ENCODE measurements at places on chromosomes 1 and 21. TPM values are rescaled to one million over a fixed set of nuclear protein-coding genes. Genes with fewer than 3 reads are reported as not detected.

- peak; percentile 90 for DNase-seq
Measured at GRCh38 chr1:9717193-9718005, 65.9 kb downstream of the PIK3CD start.

- no peak for DNase-seq
Measured at GRCh38 chr1:38115682-38116202, 69.1 kb upstream of the POU3F1 start.

DNA sequence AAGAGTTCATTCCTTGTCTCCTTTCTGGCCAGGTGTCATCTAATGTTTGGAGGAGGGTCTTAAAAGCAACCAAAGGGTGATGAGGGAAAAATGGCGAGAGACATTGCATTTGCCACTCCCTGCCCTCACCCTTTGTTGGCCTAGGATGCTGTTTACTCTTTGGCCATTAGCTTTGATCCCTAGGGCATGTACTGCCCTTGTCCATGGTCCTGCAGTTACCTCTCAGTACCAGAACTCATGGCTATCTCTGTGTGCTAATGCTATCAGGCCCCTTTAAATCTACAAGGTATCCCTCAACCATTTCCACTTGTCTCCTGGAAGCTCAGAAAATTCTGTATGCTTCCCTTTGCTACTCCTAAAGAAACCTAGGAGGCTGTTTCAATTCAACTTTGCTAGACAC lies 424.8 kb upstream of the PLXNA2 start:
- no peak for DNase-seq

The SOX13 gene
- 0.94 TPM for polyA plus RNA-seq
